Activated CD8-positive, alpha-beta T cell treated with anti-CD3 and anti-CD28 coated beads for 36 hours (primary cell): ENCODE measurements at places on chromosomes 16 and 17.

DNA sequence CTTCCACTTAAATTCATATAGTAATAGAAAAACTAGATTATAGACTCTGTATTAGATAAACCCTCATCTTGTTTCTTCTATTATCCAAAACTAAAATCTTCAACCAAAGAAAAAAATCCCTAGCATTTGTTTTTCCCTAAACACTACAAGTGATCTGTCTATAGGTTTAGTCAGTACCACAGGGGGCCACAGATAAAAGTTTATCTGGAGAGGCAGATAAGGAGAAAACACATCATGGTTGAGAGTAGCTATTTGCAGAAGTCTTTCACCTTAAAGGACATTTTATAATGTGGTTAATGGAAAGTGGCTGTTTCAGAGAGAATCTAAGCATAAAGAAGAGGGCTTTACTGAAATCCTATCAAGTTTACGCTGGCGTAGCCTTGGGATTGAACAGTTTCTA, 160.1 kb downstream of the CDK5R1 start:
- DNase-seq, result no peak

DNA sequence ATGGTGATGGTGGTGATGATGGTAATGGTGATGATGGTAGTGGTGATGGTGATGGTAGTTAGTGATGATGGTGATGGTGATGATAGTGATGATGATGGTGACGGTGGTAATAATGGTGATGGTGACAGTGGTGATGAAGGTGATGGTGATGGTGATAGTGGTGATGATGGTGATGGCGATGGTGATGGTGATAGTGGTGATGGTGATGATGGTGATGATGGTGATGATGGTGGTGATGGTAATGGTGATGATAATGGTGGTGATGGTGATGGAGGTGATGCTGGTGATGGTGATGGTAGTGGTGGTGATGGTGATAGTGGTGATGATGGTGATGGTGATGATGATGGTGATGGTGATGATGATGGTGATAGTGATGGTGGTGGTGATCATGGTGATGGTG, 148.7 kb upstream of the TNRC6C start:
- no peak for DNase-seq

- DNase-seq, result no peak
Observed at GRCh38 chr16:15671530-15672117, 21.6 kb downstream of the NDE1 start.

DNA sequence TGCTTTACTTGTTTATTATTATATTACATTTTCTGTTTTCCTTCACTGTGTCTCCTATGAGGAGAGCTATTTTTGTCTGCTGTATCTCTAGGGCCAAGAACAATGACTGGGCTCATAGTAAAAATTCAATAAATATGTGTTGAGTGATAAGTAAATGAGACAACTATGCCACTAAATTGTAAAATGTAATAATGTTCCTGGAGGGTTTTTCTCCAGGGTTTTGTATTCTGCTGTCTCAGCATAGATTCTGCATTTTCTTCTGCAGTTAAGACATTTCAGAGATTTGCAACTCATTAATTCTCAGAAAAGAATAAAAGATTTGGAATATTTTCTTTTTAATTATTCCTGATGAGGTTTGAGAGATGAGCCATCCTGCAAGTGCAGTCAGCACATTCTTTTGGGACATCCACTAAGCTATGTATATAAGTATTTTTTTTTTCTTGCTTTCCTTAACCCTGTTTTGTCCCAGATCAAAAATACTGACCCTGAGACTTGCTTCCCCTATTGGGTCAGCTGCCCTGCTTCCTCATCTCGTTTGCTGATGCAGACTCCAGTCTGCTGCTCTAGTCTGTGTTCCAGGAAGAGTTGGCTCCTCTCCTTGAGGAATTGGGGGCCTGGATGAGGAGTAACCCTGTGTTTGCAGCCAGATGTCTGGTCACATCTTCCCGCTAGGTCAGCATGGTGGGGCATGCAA, 122.9 kb downstream of the ABCA8 start:
- no peak for DNase-seq

DNA sequence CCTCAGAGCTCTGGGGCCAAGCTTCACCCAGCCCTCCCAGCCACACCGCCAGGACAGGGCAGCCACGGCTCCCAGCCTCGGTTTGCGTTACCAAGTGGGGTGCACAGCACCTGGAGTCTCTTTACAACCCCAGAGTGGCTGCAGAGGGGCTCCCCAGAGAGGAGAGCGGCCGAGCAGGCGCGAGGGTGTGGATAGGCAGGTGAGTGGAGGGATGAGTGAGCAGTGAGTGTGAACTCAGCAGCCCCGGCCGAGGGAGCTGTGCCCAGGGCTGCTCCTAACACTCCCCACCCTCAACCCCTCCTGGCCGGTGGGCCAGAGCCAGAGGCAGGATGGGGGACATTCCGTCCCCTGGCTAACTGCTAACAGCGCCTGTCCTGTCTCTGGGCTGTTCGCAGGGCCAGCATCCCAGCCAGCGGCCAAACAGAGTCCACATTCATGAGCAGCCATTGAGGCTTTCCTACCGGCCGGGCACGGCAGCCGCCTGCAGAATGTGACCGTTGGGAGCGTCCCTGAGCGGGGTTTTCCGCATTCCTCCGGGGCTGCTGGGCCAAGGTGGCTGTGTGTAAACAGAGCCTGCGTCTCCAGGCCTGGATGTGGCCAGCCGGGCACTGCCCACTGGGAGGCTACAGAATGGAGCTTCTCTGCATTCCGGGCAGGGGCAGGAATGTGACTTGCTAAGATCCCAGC, 5.3 kb downstream of the ZNF469 start:
- no peak for DNase-seq

- DNase-seq, result no peak
Observed at GRCh38 chr17:74467221-74467951, 952 bp downstream of the CD300A start.

GRCh38 chr16:53519417-53520091, 16.5 kb upstream of the AKTIP start:
- DNase-seq, result no peak

GRCh38 chr16:30375864-30376263, 1.3 kb downstream of the MYL11 start:
- no peak for DNase-seq

DNA sequence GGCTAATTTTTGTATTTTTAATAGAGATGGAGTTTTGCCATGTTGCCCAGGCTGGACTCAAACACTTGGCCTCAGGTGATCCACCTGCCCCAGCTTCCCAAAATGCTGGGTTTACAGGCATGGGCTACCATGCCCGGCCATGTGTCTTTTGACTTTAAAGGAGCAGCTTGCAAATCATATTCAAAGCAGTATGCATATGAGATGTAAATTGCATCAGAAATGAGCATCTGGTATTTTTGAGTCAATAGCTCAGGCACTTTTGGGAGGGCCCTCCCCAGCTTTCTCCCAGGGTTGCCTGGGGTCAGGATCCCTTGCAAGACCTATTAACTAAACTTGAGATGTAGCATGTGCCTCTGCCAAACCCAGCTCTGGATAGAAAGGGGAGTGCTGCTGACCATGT, 21.5 kb downstream of the EPOP start:
- DNase-seq, result no peak

DNA sequence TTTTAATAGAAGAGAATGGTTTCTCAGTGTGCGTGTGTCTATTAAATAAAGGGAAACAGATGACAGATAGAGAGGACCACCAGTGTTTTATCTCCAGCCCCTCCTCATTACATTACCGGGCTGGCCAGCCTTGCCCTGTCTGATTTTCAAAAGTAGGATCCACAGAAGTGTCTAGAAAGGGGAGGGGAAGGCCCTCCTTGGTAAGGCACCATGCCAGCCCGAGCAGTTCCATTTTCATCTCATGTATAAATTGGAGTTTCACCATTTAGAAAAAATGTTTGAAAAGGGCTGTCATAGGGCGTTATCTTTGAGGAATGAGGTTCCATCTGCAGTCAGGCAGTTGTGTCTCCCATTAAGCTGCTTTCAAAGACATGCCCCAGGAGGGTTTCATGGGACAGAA, 96.7 kb downstream of the SOCS1 start:
- no peak for DNase-seq

- DNase-seq, result peak; percentile 93
Observed at GRCh38 chr16:24010440-24011089, 174.8 kb downstream of the PRKCB start.

DNA sequence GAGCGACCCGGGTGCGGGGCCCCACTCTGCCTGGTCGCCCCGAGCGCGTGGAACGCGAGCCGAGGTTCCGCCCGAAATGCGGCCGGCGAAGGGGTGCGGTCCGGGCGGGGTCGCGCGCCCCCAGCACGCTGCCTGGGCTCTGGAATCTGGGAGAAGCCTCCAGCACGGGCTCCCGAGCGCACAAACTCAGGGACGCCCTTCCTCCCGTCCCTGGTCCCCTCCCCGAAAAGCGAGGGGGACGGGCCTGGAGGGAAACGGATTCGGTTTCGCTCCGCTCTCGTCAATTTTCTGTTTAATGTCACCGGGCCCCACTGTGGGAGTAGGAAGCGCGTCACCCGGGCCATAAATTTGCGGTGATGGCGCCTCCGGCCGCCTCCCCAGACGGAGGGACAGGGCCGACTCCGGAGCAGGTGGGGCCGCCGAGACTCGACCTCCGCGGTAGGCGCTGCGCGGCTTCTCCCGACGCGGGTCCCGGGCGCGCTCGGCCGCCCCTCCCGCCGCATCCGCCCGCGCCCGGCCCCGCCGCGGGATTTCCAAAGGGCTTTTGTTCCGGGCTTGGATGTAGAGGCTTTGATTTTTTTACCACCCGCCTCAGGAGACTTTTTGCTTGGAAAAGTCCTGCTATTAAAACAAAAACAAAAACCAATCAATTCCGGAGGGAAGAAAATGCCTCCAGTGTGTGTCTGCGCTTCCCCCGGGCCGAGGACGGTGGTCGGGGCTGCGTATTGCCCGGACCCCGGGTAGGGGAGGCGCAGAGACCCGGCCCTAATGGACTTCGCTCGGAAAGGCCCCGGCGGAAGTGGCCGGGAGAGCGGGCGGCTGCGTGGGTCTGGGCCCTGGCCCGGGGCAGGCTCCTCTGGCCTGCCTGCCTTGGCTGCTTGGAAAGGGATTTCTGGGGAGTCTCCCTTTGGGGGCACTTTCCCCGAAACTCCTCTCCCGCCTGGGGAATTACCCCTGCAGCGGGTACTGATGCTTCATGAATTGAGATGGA, 7.9 kb upstream of the BAHCC1 start:
- peak; percentile 79 for DNase-seq

DNA sequence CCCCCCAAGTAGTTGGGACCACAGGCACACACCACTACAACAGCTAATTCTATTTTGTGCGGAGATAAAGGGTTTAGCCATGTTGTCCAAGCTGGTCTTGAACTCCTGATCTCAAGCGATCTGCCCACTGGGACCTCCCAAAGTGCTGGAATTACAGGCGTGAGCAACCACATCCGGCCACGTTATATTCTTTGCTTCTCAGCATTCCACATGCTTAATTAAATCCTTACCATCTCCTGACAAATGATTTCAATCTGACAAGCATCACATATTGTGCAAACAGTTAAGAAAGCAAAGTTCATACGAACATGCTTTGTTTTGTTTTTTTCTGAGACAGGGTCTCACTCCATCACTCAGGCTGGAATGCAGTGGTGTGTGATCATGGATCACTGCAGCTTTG, 18.2 kb downstream of the HIGD1B start:
- DNase-seq, result no peak

GRCh38 chr17:76726776-76727718, at the start of gene METTL23:
Gene METTL23 (plus strand): TSS chr17:76726839. CDS start chr17:76729711, 2,872 bp downstream.
- DNase-seq, result peak; percentile 89

DNA sequence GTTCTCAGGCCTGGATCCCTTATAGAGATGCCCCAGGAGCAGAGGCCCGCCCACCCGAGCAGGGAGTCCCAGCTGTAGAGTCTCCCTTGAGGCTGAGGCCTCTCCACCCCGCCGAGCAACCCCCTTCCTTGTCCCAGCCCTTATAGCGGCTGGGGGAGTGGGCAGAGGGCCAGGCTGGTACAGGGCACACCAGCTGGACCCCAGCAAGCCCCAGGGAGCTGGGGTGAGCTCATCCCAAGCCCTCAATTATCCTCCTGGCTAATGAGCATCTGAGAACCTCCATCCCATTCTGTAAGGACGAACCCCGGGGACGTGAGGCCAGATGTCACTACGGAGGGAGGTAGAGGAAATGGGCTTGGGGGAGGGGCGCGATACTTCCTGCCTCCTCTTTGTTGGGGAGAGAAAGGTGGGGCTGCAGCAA, 3.2 kb upstream of the SNN start:
- DNase-seq, result peak; percentile 63

- DNase-seq, result no peak
Observed at GRCh38 chr16:53598511-53599275, 95.7 kb upstream of the AKTIP start.

DNA sequence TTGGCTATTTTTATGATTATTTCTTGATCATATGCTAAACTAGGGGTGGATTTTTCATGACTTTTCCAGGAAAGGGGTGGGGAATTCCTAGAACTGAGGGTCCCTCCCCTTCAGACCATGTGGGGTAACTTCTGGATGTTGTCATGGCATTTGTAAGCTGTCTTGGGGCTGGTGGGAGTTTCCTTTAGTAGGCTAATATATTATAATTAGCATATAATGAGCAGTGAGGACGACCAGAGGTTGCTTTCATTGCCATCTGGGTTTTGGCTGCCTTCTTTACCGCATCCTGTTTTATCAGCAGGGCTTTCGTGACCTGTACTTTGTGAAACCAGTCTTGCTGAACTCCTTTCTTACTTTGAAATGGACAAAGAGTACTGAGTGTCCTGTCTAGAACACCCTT, 40.4 kb upstream of the ABCA5 start:
- peak; percentile 10 for DNase-seq

DNA sequence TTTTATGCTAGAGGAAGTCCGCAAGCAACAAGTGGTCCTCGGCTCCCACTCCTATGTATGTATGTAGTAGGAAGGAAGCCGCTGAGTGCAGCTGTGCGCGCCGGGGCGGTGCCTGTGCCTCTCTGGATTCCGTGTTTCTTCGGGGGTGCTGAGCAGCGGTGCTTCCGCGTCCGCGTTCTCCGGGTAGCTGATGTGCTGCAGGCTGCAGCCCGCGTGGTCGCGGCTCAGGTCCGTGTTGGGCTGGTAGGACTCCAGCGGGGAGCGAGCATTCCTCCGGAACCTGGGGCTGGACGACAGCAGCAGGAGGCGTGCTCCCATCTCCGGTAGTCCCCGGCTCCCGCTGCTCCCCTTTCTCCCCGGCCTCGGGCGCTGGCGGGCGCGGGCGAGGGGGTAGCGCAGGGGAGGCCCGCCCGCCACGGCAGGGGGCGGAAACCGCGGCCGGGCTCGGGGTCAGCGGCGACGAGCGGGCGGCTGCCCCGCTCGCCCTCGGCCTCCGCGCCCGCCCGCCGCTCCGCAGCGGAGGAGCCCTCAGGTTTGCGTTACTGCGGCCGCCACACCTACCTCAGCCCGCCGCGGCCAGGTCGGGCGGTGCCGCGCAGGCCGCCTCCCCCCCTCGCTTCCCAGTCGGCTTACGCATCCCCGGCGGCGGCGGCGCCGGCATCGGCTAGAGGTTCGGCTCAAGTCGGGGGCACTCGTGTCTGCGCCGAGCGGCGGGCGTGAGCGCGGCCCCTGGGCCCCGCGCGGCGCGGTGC, 487 bp downstream of the C17orf67 start:
- peak; percentile 75 for DNase-seq

DNA sequence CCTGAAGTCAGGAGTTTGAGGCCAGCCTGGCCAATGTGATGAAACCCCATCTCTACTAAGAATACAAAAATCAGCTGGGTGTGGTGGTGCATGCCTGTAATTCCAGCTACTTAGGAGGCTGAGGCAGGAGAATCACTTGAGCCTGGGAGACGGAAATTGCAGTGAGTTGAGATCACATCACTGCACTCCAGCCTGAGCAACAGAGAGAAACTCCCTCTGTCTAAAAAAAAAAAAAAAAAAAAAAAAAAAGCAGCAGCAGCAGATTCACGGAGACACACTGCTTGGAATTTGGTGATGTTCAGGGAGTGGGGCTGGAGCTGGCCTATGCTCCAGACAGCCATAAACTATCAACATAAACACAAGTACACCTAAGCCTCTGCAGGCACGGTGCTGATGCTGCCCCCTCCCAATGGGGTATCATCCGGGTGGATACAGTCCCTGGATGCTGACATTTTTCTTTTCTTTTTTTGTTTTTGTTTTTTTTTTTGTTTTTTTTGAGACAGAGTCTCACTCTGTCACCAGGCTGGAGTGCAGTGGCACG, 39.6 kb upstream of the RHOT1 start:
- DNase-seq, result no peak
